ENCODE measurements at places on chromosomes 16 and 17.
A peak's percentile ranks its signal among the peaks of the same experiment; 100 is the strongest.

- DNase-seq: no peak
These were observed 3.2 kb downstream of the CSF3 start for GRCh38 chr17:40018211-40019121.

DNA sequence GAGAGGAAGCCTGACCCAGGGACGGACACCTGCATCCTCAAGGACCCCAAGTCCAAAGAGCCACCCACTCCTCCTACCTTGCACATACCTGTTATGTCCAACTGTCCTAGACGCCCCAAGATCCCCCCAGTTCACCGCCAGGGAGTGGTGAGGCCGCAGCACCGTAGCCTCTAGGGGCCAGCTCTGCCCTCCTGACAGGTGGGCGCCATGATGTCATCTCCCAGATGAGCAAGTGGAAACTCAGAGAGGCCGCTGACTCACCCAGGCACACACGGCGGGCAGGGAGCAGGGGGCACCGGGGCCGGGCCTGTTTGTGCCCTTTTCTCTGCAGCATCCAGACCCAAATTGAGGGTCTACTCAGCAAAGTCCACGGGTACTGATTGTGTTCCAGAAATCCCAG, 4.8 kb upstream of the ZNF469 start:
- no peak for DNase-seq

DNA sequence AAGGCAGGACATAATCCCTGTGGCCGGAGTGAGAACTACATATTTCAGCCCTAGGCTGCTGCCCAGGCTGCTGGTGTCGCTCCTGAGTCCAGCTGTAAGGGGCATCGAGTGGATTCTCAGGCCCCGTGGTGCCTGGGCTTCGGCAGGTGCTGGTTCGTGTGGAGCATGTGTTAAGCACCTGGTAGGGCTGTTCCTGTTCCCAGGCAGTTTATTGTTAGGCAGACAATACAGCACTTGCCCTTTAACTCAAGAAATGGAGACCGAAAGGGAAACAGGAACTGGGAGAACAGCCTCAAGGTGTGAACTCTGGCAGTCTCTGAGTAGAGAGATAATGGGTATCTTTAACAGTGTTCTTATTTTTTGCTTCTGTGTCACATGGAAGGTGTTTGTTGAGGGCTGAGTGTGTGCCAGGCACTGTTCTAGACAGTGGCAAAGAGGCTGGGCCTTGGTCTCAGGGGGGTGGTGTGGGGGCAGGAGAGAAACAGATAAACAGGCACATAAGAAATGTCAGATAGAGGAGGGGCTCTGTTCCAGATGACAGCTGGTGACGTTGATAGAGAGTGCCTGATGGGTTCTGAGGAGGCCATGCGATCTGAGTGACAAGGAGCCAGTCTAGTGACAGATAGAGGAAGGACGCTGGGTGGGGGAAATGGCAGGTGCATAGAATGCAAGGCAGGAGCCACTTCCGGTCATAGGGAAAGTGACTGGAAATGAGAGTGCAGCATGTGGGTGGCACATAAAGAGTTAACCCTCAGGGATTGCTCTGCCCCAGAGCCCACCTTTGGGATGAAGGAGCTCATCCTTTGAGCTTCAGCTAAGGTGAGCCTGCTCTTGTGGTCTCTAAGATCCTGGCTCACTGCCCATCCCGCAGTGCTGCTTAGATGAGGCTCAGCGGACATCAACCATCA, 33.8 kb downstream of the EPN2 start:
- no peak for DNase-seq

DNA sequence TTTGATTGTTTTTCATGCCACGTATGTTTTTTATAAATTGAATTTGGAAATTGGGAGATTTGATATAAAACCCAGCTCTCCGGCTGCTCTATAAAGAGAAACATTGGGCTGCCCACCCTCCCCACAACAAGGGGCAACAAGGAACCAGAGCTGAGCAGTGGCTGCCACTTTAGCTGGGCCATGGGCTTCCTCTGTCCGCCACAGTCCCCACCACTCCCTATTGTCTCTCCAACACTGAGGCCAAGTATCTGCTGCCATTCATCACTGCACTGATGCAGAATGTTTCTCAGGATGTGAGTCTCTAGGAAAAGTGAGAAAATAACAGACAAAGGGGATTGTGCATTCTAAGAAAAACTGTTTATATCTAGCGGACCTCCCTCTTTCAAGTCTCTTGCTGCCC, 106.8 kb downstream of the LITAF start:
- DNase-seq: no peak

DNA sequence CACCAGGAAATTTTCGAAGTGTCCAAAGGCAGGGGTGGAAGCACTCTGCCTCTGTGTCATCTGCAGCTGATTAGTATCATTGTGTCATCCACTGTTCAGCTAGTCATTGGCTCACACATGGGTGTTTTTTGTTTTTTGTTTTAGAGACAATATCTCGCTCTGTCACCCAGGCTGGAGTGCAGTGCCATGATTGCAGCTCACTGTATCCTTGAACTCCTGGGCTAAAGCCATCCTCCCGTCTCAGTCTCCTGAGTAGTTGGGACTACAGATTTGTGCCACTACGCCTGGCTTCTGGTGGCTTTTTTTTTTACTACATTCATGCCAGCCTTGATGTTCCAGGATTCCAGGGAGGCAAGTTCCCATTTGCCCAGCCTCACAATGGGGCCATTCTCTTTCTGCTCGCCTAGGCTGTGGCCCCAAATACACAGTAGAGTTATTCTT, 32.5 kb upstream of the MYO18A start:
- no peak for DNase-seq

GRCh38 chr17:57806167-57806830, 43.5 kb downstream of the MRPS23 start:
- peak; percentile 96 for DNase-seq

GRCh38 chr17:78031435-78031834, 72.9 kb downstream of the TNRC6C start:
- no peak for DNase-seq

DNA sequence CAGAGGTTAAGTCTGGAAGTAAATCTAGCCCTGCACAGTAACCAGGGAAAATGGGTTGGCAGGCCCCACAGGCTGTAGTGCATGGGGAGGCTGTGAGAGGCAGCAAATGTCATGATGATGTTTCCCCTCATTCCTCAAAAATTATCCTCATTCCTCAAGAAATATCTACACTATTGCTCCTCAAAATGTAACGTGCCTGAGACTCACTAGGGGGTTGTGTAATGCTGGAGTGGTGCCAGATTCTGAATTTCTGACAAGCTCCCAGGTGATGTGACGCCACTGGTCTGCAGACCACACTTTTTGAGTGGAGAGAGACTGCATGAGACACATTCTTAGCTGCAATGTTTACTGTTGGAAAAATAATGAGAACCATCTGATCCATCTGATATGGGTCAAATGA, 1.2 kb upstream of the MPP3 start:
- no peak for DNase-seq

- DNase-seq: no peak
These were observed 26.9 kb upstream of the XYLT1 start for GRCh38 chr16:17497648-17498047.

DNA sequence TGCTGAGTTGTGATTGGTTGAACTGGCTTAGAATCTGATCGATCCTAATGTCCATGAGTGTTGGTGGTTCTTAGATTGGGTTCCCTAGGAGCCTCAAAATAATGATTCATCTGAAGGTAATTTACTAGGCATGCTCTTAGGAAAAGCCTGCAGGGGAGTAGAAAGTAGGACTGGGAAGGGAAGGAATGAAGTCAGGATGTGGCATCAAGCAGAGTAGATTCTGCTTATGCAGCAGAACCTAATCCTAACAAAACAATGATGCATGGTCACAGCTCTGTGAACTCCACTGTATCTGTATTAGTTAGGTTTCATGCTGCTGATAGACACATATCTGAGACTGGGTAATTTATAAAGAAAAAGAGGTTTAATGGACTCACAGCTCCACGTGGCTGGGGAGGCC, 132.5 kb downstream of the HS3ST2 start:
- no peak for DNase-seq

DNA sequence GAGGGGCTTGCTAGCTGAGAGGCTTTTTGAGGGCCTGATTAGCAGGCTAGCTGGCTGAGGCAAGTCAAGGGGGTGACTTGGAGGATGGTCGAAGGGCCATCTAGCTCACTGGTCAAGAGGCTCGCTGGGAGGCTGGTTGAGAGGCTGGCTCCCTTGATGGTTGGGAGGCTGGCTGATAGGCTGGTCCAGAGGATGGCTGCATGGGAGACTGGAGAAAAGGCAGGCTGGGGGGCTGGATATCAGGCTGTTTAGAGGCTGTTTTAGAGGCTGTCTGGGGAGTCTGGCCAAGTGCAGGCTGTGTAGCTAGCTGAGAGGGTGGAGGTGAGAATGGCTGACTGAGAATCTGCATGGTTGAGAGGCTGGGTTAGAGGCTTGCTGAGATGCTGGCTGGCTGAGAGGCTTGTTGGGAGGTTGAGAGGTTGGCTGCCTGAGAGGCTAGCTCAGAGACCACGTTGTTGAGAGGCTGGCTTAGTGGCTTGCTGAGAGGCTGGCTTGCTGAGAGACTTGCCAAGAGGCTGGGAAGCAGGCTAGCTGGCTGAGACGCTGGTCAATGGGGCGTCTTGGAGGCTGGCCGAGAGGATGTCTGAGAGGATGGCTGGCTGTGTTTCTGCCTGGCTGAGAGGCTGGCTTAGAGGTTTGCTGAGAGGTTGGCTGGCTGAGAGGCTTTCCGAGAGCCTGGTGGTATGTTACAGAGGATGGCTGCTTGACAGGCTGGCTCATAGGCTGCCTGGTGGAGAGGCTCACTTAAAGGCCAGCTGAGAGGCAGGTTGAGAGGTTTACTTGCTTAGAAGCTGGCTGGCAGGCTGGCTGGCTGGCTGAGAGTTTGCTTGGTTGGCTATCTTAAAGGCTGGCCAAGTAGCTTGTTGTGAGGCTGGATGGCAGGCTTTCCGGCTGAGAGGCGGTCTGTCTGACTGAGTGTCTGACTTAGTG, 36.6 kb upstream of the ACSM2B start:
- DNase-seq: no peak

- peak; percentile 79 for DNase-seq
These were observed 18.6 kb downstream of the COG7 start for GRCh38 chr16:23434380-23434779.

DNA sequence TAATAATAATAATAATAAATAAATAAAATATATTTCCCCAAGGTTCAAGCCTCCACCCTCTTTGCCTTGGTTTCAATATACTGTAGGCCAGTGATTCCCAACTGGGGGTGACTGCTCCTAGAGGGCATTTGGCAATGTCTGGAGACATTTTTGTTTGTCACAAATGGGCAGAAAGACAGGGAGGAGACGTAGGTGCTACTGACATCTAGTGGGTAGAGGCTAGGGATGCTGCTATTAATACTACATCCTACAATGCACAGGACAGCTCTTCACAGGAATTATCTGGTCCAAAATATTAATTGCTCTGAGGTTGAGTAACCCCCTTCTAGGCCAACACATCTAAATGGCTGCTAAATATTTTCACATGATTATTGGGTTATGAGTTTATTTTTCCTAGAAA, 12.8 kb upstream of the PRR14 start:
- peak; percentile 72 for DNase-seq

DNA sequence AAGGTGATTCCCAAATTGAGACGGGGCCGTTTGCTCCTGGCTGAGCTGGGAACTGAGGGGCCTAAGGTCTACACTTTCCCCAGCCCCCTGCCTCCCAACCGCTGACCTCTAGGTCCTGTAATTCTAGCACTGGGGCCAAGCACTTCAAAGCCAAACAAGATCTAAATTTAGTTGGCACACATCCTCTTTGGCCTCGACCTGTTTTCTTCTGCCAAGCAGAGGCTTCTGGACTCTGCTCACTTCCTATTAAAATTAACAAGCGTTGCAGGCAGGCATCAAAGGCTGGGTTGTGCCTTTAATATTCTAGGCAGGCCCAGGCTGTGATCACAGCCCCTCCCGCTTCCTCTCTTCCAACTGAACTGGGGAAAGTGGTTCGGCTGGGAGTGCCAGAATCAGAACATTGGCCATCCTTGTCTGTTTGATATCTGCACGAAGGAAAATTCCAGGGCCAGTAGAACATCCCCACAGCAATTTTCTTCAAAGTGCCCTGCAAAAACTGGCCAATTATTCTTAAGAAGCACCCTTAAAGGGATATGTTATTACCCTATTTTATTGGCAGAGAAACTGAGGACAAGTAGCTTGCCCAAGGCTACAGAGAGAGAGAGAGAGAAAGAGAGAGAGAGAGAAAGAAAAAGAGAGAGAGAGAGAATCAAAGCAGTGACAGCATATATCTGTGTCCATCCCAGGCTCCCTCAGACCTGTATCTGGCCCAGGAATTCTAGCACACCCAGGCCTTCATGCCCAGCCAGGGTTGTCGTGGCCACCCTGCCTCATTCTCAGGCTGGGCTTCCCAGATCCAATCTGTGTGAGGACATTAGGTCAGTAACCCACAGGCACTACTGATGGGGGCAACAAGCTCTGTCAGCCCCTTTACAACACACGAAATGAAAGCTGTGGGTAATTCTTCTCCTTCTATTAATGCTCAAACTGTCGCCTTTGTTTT, 12.8 kb upstream of the MT4 start:
- DNase-seq: no peak

All from NCI-H82 (cell line).